CD4-positive, alpha-beta T cell treated with Interleukin-17A for 1 hour (primary cell): ENCODE measurements at places on chromosomes 3 and 15.
A peak's percentile ranks its signal among the peaks of the same experiment; 100 is the strongest.

GRCh38 chr3:25582242-25582641 lies 82.5 kb downstream of the TOP2B start:
- DNase-seq = no peak

DNA sequence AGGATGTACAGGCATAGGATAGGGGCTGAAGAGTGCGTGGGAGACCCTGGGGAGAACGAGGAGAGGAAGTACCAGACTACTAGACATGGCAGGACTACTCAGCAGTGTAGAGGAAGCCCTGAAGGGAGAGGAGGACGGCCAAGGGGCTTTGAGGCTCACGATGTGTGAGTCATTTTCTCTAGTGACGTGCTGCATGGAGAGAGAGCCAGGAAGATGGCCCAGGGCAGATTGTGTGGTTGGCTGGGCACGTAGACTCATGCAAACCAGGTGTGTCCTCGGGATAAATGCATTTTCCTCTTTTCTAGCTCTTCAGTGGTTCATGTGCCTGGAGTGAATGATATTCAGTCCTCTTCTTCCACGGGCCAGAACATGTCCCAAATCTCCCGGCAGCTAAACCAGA lies 115.0 kb upstream of the ABHD17C start:
- DNase-seq = no peak

DNA sequence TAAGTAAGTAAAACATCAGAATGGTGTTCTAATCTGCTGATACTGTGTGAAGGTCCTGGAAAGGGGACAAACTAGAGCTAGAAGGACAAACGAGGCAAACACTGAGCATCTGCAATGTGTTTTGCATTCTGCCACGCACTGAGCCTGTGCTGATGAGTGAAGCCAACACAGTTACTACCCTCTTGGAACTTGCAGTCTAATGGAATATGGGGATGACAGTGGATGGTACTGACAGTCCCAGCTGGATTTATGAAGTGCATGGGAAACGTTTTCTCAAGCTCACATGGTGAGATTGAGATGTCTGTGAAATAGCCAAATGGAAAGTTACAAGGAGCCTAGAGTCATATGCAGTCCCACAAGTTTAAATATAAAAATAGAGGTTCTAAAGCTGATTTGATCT lies 86.6 kb downstream of the FOXB1 start:
- no peak for DNase-seq

- DNase-seq = no peak
These were observed 497.4 kb upstream of the RASGRP1 start for GRCh38 chr15:39061952-39062464.

DNA sequence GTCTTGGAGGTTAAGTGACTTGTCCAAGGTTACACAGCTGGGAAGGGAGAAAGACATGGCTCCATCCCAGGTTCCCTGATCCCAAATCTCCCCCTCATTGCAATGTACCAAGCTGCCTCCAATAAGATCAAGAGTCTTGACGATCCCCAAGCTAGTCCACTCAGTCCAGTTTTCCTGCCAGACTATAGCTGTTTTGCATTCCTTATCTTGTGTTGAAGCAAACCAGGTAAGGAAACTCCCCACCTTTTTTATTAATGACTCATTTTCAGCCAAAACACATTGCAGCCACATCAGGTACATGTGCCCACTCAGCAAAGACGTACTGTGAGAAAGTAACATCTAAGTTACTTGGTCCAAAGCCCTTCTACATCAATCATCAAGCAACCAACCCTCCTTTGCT lies 41.9 kb downstream of the LIPC start:
- DNase-seq = peak; percentile 28

DNA sequence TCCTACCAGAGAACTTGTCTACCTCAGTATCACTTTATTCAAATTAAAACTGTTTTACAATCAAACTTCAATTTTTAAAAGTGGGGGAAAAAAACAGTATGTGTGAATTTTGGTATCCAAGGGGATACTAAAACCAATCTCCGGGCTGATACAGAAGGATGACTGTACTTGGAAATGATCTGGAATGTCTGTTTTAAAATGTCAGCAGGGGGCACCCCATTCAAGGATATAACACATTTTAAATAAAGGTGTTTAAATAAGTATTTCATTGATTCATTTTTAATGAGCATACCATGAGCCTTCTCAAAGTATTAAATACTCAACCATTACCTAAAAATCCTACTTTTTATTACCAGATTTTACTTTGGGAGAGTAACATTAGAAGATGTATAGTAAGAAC lies 67.9 kb downstream of the ULK4 start:
- DNase-seq = peak; percentile 51

DNA sequence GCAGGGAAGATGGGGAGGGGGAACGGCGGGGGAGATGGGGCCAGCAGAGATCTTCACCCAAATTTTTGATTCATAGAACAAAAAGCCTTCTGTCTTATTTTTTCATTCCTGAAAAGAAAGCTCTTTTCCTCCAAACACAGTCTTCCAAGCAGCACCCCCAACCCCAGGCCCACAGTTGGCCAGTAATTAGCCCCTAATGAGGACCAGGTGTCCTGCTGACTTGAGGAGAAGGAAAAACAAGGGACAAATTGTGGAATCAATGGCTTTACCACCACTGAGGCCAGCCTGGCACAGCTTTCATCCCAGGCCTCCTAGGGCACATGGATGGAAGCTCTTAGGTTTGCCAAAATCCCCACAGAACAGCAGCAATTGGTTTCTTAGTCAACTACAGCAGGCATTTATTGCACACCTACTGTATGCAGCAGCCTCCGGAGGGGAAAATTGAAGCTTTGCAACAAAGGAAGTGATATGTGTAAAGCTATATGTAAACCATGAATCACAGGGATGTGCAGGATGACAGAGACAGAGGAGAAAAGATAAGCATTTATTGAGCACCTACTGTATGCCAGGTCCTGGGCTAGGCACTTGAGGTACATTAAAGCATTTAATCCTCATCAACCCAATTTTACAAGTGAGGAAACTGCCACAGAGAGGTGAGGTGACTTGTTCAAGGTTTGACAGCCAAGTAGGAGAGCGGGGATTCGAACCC lies 199.5 kb downstream of the TBC1D2B start:
- no peak for DNase-seq

- no peak for DNase-seq
These were observed 226.3 kb upstream of the MRPL3 start for GRCh38 chr3:131728898-131729642.

- no peak for DNase-seq
These were observed 67.5 kb downstream of the RPL22L1 start for GRCh38 chr3:170802164-170803151.

GRCh38 chr3:23751212-23751723 lies 54.5 kb upstream of the UBE2E1 start:
- DNase-seq = no peak
